ENCODE measurements at places on chromosomes 16 and 17.

DNA sequence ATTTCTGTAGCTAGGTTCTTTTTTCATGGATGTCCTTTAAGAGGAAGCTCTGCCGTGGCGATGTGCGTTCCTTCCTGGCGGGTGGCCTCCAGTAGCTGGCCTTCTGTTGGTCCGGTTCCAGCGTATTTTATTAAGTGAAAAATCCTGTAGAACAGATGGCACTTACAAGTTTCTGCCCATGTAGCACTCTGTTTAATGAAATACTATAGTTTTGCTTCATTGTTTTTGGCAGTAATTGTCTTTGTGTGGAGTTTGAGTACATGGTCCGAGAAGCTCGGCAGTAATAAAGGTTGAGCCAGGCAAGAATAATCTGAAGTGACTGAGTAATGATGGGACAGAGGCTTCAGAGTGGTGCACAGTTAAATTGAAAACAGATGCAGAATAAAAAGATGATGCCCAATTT lies 20.4 kb downstream of the USP10 start:
- no peak for DNase-seq

GRCh38 chr17:58398574-58399266 lies 18.6 kb downstream of the RNF43 start:
- no peak for DNase-seq

DNA sequence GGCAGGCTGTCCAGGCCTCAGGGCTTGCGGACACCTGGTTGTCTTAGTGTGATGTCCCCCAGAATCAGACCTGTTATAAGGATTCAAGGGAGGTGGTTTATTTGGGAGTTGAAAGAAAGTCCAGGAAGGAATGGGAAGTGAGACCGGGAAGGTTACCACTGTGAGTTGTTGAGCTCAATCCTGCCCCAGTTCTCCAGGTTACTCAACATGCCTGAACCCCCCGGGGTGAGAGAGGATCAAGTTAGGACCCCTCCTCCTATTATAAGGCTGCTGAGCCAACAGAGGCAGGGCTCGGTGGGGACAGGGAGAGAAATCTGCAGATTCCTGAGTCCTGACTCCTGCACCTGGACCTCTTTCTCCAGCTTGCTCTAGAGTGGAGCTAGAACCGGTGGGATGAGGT lies 86.4 kb downstream of the MRM1 start:
- DNase-seq, result no peak

DNA sequence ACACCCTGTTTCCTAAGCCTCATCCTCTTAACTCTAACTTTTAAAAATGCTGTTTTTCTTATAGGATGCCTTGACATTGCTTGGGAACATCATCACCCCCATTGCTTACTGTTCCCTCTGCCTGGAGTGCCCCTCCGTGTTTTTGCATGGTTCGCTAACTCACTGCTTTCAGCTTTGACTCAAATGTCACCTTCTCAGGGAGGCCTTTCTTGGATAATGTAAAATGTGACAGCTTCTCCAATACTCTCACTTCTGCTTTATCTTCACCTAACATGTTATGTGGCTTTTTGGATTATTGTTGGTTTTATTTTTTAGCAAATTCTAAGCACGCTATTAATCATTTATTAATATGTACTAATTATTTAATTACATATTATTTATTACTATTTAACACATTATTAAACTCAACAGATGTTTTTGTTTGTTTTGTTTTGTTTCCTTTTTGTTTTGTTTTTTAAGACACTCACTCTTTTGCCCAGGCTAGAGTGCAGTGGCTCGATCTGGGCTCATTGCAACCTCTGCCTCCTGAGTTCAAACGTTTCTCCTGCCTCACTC lies 3.8 kb downstream of the CRYM start:
- no peak for DNase-seq

- no peak for DNase-seq
Observed at GRCh38 chr17:73132085-73132492, 32.7 kb upstream of the SSTR2 start.

GRCh38 chr16:19911747-19912454 lies 27.3 kb upstream of the GPRC5B start:
- DNase-seq, result no peak

- no peak for DNase-seq
Observed at GRCh38 chr16:65213866-65214595, 92.2 kb upstream of the CDH11 start.

Measured in AG04450 (cell line).